ENCODE measurements at places on chromosomes 7 and 10.

GRCh38 chr10:93218386-93218785 lies 144.7 kb downstream of the CYP26A1 start:
- no peak for DNase-seq

DNA sequence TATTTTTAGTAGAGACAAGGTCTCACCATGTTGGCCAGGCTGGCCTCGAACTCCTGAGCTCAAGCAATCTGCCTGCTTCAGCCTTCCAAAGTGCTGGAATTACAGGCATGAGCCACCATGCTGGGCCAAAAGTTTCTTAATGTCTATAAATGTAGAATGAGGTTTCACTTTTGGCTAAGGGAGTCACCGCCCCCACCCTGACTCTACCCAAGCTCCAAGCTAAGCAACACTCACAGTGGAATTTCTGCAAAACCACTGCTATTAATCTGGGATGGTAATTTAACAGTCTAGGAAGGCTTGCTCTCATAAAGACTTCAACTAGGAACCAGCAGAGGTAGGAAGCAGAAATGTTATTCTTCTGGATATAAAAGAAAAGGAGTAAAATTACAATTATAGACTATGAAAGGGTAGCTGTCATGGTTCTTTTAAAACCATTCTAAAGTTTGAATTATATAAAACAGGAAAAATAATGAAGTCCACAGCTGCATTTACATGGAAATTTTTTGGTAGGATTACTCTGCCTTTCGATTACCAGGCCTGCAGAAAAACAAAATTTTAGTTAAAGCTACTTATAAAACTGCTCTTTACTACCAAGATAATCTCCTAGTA lies 211.6 kb downstream of the SFMBT2 start:
- DNase-seq = no peak

DNA sequence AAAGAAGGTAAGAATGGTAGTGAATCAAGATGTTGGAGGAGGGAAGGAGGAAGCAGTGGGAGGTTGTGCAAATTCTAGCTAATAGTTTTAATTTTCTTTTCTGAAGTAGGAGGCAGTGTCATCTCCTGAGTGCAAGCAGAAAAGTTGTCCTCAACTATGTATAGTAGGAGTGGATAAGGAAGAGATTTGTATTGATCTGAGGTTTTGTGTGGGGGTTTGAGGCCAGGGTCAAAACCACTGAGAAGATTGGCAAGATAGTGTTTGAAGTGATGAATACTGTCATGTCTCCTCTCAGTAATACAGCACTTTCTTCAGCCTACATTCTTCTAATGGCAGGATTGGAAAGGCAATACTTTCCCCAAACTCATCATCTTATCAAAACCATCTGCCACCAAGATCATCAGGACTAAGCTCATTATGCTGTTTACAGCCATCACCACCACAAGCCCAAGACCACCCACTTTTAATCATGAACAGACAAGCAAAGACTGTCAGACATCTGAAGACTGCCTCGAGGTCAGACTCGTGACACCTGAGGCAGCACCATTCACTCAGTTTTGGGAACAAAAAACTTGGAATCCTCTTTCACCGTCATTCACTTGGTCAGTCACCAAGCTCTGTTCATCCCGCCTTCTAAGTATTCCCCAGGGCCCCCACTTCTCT lies 1.5 kb upstream of the MIOS start:
- no peak for DNase-seq

DNA sequence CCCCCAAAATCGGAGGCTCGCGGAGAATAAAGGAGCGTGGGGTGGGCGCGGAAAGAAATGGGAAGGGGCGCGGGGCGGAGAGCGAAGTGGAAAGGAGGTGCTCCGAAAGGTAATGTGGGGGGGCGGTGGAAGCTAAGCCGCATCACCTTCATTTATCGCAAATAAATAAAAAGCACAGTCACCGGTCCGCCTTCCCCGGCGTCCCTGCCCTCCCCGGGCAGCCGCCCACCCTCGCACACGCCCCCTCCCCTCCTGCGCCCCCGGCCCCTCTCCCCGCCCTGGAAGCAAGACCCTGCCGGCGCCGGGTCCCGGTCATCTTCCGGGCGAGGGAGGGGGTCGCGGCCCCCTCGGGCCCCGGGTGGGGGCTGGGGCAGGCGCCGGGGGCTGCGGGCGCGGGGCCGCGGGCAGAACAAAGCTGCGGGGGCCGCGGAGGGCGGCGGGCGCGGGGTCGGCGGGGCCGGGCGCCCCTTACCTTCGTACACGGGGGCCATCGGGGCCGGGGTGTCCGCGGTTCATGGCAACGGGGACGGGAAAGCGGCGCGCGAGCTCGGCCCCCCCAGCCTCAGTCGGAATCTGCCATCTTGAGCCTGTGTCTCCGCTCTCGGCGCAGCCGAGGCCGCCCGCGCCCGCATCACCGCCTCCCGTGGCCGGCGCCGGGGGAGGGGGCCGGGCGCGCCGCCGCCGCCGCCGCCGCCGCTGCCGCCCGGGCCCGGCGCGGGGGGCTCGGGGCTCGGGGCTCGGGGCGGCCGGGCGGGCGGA lies 486 bp downstream of the HIPK2 start:
- DNase-seq = peak; percentile 43

- DNase-seq = no peak
These were observed 234.5 kb downstream of the PARD3 start for GRCh38 chr10:34580643-34581042.

- DNase-seq = no peak
These were observed 67.5 kb upstream of the MEOX2 start for GRCh38 chr7:15753887-15754579.

DNA sequence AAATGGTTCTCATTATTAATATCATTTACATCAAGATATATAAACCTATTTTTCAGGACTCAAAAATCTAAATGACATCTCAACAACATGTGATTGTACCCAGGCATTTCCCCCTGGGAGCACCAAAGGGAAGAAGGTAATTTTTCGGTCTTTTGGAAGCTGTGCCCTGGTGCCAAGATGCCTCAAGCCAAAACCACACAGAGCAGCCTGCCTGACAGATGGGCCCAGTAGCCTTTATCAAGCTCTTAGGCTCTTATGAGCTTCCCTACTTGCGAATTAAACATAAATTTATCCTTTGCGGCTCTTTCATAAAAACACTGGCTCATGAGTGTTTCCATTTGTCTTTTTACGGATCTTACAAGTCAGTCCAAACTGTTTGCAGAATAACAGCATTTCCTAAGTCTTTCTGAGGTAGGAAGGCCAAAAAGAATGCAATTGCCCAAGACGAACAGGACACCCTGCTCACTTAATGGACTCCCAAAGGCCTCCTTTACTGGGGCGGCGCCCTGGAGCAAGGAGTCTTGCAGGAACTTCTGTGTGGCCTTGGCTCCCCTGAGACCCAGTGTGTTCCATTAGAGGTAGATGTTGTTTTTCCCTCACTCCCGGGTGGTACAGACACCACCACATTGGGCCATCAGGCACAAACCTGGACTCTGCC lies 4.1 kb upstream of the RASSF4 start:
- no peak for DNase-seq

DNA sequence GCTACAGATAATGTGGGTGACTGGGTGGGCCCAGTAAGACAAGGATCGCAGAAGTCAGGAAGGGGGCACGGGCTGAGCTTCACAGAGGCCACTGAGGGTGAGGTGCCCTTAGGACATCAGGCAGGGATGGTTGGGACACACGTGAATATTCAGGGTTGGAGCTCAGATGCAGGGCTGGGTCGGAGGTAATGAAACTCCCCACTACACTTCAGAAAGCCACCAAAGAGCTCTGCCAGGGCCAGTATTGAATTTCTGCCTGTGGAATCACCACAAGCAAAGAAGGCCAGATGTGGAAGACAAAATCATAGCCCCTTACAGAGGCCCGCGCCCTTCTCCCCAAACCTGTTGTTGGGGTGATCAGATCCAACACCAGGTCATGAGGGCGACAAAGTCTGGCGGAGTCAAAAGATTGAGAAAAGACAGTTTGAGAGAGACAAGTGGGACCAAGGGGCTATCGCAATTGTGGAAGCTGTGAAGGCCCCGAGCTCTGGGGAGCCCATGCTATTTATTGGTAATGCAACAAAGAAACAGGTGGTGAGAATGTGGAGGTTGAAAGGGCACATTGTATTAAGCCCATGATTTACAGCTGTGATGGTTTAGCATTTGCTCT lies 42.4 kb downstream of the STRA8 start:
- no peak for DNase-seq

DNA sequence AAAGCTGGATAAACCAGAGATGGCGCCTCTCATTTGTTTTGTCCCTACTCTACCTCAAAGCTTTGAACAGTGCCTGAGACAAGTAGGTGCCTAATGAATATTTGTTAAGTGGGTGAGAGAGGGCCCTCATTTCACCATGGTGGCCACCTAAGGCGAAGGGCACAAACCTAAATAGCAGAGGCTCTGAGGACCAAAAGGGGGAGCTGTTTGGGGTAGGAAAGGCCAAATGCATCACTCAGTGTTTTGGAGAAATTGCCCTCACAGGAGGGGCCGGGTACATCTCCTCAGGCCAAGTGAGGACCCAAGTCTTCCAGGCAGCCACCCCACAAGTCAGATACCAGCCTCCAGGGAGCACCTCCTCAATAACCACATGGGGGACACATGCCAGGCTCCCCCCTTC lies 14.0 kb downstream of the IMPDH1 start:
- DNase-seq = no peak

GRCh38 chr10:2212244-2212834 lies 475.0 kb upstream of the ADARB2 start:
- DNase-seq = no peak

GRCh38 chr7:13778967-13779366 lies 210.5 kb downstream of the ETV1 start:
- no peak for DNase-seq

DNA sequence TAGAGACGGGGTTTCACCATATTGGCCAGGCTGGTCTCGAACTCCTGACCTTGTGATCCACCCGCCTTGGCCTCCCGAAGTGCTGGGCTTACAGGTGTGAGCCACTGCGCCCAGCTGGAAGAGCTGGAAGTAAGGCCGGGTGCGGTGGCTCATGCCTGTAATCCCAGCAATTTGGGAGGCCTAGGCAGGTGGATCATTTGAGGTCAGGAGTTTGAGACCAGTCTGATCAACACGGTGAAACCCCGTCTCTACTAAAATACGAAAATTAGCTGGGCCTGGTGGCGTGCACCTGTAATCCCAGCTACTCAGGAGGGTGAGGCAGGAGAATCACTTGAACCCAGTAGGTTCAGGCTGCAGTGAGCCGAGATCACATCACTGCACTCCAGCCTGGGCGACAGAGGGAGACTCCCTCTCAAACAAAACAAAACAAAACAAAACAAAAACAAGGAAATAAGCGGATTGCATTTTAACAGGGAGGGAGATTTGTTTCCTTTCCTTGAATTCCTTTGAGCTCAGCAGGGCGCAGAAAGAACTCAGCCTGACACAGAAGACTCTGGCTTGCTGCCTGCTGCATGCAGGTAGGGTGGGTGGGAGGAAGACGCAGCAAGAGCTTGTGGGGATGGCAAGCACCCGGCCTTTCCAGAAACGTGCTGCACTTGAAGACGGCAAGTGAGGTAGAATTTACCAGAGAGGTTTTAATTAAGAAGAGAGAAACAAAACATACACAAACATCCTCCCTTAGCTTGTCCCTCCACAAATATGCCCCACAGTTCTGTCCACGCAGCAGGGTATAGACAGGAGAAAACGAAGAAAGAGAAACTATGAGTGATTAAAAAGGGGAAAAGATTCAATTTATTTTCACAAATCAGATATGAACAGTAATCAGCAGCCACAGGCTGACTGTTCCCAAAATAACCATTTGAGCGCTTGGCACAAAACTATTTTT lies 148.0 kb downstream of the RNF216 start:
- DNase-seq = no peak

DNA sequence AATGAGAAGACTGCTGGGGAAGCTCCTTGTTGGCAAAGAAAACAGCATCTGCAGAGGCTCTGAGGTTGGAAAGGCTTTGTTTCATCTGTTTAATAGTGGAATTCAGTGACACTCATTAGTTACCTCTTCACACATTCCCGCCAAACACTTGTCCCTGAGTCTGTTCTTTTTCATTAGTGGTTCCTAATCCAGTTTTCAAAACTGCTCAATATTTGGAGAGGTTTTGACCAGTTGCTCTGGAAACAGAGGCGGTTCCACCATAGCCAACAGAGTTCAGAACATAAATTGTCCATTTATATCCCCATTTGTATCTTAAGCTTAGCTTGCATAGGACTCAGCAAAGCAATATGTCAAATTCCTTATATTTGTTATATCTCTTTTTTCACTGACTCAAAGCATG lies 754.6 kb downstream of the AUTS2 start:
- no peak for DNase-seq

GRCh38 chr10:397321-398068 lies 262.2 kb downstream of the ZMYND11 start:
- DNase-seq = no peak

- no peak for DNase-seq
These were observed 230.8 kb upstream of the LRRTM3 start for GRCh38 chr10:66695046-66695445.

DNA sequence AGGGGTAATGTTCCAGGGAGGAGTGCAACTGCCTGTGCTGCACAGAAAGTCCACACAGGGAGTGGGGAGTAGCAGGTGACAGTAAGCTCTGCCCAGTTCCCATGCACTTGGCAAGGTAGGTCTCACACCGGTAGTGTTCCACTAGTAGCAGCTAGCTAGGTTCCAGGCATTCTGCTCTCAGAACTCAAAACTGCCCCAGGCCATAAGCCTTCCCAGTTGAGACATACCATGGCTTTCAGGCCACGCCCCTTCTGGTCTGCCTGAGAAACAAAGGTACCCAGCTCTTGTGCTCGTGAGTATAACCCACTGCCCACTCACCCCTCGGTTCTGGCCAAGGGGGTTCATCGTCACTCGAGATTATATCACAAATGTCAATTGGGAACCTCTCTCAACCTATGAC lies 12.6 kb downstream of the CASP7 start:
- no peak for DNase-seq

- peak; percentile 27 for DNase-seq
These were observed 61.0 kb upstream of the TMEM248 start for GRCh38 chr7:66859794-66860645.

DNA sequence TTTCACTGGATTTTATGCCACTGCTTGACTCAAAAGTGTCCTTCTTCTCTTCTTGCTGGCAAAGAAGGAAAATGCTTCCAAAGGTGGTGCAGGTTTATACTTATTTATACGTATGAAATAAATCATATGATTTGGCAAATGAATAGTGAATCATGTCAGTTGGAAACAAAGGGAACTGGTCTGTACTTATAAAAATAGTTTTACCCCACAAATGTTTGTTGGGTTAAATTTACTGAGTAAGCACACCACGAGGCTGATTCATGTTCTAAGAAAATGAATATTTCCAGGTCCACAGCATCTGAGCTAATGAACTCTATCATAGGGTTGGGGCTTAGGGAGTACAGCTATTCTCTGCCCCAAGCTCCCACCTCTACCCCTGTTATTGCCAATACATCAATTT lies 232.2 kb downstream of the TRIL start:
- DNase-seq = no peak

- no peak for DNase-seq
These were observed 19.7 kb upstream of the PRPF18 start for GRCh38 chr10:13567030-13567429.

- no peak for DNase-seq
These were observed 331.6 kb downstream of the BMPER start for GRCh38 chr7:34236839-34237492.
